GM13976 (cell line): ENCODE measurements at places on chromosomes 2 and 18.

DNA sequence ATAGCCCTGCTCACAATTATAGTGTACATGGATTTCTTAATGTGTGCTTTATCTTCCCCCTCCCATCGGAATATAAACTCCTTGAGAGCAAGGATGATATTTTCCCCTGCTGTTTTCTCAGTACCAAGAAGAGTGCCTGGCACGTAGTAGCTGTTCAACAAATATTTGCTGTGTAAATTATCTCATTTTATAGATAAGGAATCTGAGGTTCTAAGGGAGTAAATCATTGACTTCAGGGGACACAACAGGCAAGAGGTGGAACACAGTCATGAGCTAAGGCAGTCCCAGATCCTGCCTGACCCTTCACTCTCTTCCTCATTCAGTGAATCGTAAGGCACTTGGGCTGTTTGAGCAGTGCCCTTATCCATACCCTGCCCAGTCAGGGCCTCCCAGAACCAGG is 187.3 kb upstream of the TNP1 start:
- no peak for DNase-seq

DNA sequence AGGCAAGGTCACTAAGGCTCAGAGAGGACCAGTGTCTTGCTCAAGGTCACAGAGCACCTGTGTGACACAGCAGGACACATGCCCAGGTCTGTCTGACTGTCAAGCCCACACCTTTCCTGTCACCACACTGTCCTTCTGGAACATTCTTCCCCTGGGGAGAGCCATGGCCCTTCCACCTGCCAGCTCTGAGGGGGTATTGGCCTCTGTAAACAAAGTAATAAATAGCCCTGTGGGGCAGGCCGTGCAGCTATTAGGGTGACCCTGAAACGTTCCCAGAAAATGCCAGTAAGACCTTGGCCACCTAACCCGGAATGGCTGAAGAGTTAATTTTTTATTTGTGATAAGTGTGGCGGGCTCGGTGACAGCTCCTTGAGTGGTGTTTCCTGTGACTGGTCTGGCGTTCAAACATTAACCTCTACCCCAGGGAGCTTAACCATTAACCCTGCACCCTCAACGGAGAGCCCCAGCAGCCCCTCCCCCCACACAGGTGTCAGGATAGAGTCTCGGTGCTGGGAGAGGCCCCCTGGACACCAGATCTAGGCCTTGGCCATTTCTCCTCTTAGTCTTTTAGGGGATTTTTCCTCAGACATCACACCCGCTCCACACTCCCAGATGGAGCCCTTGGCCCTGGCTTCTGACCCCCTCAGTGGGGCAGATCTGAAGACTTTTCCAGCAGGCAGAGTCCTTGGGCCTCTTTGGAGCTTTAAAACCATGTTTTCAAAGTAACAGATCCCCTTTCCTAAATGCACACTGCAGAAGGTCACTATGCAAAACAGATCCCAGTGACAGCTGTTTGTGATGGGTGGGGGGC is 36.6 kb downstream of the SCTR start:
- peak; percentile 21 for DNase-seq

GRCh38 chr2:46377101-46377581 is 79.9 kb downstream of the EPAS1 start:
- no peak for DNase-seq

- DNase-seq = no peak
These were observed 203.2 kb downstream of the SH3RF3 start for GRCh38 chr2:109331896-109332848.
